ENCODE measurements at places on chromosomes 12 and 14.

- DNase-seq: no peak
Measured at GRCh38 chr12:50213439-50213838, 46.3 kb upstream of the CERS5 start.

DNA sequence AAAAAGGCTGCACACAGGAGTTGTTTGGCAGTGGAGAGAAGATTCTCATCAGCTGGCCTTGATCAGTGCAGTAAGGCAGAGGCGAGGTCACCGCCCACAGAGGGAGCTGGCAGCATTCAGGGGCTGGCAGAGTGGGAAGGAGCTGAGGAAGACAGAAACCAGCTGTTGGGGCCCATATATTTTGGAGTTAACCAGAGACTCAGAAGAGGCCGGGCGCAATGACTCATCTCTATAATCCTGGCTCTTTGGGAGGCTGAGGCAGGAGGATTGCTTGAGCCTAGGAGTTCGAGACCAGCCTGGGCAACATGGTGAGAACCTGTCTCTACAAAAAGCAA, 17.7 kb downstream of the SMCO2 start:
- DNase-seq: no peak

DNA sequence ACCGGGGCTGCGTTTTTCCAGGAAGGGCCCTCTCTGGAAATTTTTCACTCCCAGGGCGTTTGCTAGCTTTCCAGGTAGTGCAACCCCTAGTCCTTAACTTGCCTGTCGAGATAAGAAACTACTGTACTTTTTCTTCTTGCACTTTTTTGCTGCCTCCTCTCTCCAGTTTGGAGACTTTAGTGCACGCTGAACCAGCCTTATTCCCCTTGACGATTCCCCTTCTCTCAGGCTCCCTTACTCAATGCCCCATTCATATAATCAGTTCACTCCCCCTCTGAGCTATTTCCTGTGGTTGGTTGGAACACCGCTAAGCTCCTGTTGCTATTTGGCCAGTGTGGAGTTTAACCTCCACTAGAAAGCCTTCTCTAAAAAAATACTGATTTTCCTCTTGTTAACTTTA, 682 bp downstream of the CREBL2 start:
- DNase-seq: peak; percentile 13

DNA sequence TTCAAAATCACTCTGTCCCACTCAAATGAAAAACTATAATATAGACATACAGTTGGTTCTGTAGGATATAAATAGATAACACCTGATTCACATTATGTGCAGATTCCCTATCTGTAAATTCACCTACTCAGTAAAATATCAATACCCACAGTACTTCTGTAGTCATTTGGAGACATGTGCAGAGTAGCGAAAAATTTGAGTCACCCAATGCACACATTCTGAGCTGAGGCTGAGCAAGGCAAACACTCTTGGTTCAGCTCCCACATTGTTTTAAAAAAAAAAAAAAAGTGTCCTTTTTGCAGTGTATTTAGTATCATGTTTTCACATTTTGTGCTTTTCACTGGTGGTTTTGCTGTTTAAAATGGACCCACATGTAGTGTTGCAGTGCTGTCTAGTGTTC, 27.3 kb upstream of the BBS10 start:
- DNase-seq: no peak

GRCh38 chr12:65330331-65330730, 51.8 kb downstream of the MSRB3 start:
- no peak for DNase-seq

DNA sequence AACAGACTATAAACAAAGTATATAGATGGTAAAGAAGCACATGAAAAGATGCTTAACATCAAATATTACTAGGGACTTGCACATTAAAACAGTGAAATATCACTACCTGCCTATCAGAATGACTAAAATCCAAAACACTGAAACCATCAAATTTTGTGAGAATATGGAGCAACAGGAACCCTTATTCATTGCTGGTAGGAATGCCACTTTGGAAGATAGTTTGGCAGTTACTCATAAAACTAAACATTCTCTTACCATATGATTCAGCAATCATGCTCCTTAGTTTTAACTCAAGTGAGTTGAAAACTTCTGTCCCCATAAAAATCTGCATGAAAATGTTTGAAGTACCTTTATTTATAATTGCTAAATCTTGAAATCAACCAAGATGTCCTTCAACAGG, 297.6 kb downstream of the DAD1 start:
- DNase-seq: no peak

DNA sequence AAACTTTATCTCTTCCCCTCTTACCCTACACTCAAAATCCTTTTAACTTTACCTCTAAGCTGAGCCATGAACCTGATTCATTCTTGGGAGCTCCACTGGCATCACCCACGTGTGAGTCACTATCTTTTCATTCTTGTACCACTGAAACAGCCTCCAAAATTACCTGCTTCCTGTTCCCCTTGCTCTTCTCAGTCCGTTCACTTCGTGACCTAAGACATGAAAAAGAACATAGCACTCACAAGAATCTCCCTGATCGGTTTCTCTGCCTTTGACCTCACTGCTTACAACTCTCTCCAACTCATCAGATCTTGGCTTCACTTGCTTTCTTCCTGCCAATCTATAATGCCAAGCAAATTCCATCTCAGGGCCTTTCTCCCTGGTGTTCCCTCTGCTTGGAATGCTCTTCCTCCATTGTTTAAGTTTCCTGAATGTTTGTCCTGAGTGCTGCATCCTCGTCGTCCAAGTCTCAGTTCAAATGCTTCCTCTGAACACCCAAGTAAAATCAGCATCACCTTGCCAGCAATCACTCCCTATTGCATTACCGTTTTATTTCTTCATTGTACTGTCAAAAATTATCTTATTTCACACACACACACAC, 9.2 kb downstream of the GLIPR1 start:
- no peak for DNase-seq

GRCh38 chr12:117936722-117937484, 31.9 kb downstream of the KSR2 start:
- no peak for DNase-seq

GRCh38 chr12:47223031-47223847, 143.5 kb upstream of the AMIGO2 start:
- DNase-seq: no peak

GRCh38 chr14:70782361-70782760, 27.0 kb downstream of the MAP3K9 start:
- DNase-seq: no peak

DNA sequence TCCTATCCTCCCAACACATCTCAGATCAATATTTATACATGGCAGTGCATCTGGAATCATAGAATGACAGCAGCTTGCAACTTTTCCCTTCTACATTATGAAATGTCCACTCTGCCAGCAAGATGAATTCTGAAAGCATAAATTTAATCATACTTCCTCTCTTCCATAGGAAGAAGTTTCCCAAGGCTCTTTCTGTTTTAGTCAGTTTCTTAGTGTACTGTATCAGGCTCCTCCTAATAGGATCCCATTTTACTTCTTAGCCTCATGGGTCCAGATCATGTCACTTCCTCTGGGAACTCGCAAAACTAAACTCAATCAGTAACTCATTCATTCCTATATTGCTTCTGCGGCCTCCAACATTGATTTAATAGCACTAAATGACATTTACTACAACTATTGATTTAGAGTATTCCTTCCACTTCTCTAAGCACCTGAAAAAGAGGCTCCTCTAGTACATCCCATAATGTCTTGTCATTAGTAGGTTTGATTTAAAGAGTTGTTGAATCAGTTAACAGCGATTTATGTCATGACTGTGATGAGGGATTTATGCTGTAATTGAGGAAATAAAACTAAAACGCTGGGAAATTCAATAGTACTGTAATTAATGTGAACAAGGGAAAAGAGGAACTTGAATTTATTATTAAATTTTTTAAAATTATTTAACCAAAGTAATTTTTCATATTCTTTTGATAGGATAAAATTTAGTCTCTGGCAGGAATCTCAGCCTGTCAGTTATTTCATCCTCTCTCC, 4.0 kb downstream of the CLEC1A start:
- DNase-seq: no peak

- no peak for DNase-seq
Measured at GRCh38 chr12:109064143-109064542, 11.8 kb downstream of the USP30 start.

GRCh38 chr14:35425850-35426249, 21.3 kb upstream of the NFKBIA start:
- DNase-seq: no peak

- DNase-seq: no peak
Measured at GRCh38 chr14:64038841-64039542, 186.2 kb downstream of the SYNE2 start.

DNA sequence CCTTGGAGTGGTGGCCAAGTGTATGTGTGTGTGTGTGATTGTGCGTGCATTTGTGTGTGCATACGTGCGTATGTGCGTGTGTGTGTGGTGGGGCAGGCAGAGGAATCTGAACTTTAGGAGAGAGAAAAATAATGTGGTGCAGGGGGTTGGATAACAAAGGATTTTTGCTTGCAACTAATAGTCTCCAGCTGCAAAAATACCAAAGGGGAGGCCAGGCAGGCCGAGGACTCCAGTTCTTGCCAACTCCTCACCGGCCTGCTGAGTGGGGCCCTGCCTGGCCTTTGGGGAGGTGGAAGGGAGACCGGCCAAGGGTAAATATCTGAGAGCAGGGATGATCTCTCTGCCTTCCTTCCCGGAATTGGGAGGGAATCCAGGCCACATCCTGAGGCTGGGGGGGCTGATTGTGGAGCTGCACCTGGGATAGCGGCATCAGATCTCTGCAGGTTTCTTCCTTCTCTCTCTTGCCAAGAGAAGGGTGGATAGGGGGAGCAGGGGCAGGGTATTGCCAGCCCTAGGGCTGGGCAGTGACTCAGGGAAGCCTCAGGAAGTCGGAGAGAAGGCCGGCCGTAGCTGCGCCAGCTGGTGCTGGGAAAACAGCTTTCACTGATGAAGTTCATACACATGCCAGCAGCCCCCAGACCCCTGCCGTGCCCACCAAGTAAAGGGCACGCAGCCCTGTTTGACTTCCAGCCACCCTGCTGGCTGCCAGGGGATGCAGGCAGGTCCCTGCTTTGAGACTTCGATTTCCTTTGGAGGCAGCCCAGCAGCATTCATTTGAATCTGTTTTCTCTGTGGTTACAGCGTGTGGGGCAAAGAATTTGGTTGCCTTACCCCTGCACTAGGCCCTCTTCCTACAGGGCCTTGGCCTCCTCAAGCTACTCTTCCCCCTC, 4.6 kb upstream of the LRP1-AS start:
- no peak for DNase-seq

- DNase-seq: no peak
Measured at GRCh38 chr12:52812749-52813148, 1.2 kb downstream of the KRT4 start.

DNA sequence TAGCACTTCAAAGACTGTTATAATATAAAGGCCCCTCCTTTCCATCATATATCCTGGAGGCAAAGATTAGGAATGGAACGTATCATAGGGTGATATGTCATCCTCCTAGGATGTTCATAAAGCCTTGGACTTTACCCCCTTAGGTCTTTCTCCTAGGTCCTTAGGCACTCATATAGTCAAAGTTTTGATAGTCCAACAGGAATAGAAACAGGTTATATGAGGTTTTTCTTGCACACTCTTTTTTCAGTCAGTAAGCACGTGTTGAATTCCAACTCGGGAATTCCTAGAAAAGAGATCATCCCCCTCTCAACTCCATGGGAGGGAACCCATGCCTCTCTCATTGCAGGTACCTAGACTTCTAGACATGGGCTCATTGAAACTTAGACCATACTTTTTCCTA, 20.1 kb upstream of the MAGOHB start:
- no peak for DNase-seq

- DNase-seq: no peak
Measured at GRCh38 chr14:49512571-49512970, 73.6 kb downstream of the RPS29 start.

DNA sequence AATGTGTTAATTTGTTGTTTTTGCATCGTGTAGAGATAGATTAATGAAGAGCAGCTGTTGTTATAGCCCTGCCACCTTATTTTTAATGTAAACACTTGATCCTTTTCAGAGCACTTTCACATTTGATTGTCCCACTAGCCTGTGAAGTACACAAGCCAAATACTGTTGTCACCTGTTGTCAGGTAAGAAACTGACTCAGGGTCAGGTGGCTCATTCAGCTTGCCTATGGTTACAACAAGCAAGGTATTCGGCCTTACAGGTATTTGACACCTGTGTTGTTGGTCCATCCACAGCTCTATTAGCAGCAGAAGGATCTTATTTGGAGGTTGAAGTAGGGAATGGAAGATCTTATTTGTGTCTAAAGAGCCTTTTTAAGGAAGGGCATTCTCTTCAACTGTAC, 108.9 kb downstream of the GPR135 start:
- DNase-seq: peak; percentile 65

- no peak for DNase-seq
Measured at GRCh38 chr12:11723993-11724392, 74.5 kb downstream of the ETV6 start.

GRCh38 chr12:45282411-45282810, 66.5 kb downstream of the ANO6 start:
- no peak for DNase-seq

DNA sequence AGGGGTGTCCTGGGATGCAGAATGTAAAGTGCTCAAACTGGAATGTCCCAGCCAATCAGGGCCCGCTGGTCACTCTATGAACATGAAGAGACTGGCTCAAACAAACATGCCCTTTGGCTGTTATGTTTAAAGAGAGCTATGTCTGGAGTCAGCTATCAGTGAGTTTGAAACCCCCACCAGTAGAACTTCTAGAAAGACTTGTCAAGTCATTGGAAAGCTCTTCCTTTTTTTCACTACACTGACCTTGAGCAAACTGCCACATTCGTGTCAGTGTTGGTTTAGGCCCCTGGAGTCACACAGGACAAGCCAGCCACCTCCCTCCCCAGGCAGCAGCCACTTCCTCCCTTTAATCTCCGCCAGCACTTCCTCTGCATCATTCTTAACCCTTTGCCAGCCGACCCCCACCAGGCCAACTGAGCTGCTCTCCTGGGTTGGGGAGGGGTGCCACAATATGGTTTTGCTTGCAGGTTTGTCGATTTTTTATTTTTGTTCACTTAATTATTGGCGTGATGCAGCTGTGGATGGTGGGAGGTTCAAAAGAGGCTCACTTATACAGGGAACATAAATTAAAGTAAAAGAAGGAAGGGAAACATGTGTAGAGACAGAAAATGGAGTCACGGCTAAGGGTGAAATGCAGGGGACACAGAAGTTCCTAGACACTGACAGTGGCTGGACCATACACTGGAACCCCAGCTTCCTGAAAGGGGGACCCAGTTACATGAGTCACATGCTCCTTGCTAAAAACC, 25.3 kb downstream of the CMKLR1 start:
- no peak for DNase-seq

All from germinal center (tissue), 1 donor.